HAP-1 (cell line): ENCODE measurements at places on chromosomes 7 and 10.
A peak's percentile ranks its signal among the peaks of the same experiment; 100 is the strongest.

DNA sequence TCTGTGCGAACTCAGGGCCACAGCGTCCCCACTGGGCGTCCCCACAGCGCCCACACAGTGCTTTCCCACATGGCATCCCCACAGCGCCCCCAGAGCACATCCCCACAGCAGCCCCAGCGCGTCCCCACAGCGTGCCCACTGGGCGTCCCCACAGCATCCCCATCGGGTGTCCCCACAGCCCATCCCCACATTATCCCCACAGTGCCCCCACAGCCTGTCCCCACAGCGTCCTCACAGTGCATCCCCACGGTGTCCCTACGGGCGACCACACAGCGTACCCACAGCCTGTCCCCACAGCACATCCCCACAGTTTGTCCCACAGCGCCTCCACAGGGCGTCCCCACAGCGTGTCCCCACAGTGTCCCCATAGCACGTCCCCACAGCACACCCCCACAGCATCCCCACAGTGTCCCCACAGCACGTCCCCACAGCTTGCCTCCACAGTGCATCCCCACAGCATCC, 131.6 kb downstream of the ACTR3B start:
- no peak for DNase-seq

DNA sequence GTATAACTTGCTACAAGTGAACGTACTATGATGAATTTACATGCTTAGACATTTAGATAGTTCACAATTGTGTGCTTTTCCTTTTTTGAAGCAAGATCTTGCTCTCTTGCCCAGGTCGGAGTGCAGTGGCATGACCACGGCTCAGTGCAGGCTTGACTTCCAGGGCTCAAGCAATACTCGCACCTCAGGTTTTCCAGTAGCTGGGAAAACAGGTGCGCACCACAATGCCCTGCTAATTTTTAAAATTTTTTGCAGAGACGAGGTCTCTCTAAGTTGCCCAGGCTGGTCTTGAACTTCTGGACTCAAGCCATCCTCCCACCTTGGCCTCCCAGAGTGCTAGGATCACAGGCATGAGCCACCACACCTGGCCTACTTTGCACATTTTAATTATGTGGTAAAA, 1.8 kb downstream of the GPR15LG start:
- DNase-seq = no peak

GRCh38 chr7:48089046-48090003, at the start of gene UPP1:
UPP1 (plus strand) TSS chr7:48089265; CDS start chr7:48094784, 5,519 bp downstream.
- DNase-seq = peak; percentile 88

GRCh38 chr7:43653891-43654504, 71.1 kb downstream of the STK17A start:
- no peak for DNase-seq

DNA sequence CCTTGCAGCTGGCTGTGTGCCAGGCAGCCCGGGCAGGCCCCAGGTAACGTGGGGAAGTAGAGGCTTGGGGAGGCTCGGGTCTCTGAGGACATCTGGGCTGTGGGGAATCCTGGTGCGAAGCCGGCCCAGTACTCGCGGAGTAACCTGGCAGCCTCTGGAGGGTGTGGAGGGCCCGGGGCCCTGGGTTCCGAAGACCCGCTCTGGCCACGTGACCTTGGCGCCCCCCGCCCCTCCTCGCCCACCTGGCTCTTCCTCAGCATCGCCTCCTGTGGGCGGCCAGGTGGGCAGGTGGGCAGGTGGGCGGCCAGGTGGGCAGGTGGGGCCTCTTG, 143.1 kb downstream of the WDR37 start:
- no peak for DNase-seq

- no peak for DNase-seq
Measured at GRCh38 chr7:157818701-157819454, 482.1 kb downstream of the DNAJB6 start.

- peak; percentile 57 for DNase-seq
Measured at GRCh38 chr10:14838582-14839304, 637 bp downstream of the HSPA14 start.

DNA sequence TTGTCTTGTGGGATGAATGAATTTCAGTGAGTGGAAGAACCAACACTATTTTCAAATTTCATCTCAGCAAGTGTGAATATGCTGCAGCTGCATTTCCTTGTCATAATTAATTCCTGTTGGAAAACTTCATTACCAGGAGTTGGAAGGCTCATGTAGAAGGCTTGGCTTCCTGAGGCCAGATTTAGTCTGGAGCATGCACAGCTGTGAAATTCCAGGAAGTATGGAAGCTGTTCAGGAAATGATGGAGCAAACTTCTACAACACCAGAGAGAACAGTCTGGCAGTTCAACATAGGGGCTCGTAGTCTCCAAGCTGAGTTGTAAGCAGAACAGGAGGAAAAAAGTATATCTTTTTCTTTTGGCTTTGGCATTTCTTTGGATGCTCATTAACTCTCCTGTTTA, 1439.9 kb upstream of the CELF2 start:
- DNase-seq = no peak

- no peak for DNase-seq
Measured at GRCh38 chr7:51043461-51043860, 260.8 kb upstream of the GRB10 start.

DNA sequence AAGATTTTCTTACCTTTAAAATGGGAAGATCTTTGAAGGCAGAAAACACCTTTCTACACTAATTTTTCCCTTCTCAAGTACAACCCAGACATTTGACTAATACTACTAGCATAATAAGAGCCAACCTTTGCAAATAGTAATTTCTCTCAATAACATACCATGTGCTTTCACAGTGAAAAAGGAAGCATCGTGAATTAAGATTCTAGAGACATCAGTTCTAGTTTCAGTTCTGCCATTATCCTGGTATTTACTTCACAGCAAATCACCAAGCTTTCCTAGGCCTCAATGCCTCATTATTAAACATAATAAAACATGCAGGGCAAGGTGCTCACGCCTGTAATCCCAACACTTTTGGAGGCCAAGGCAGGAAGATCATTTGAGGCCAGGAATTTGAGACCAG, 24.9 kb downstream of the GSAP start:
- DNase-seq = no peak

DNA sequence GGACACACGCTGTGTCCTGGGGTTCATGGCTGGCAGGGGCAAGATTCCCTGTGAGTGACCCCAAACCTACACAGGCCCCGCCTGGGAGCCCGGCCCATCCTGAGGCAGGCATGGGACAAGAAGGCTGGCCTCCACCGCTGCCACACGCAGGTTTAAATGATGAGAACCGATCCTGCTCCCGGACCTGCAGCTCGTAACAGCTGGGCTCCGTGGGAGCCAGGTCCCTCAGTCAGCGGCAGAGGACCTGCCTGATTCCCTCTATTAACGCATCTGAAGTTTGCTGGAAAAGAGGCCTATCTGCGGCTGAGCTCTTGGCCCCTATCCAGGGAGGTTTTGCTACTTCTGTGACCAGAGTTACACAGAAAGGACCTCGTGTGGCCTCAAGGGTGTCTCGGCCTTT, 112.3 kb downstream of the VIPR2 start:
- no peak for DNase-seq

DNA sequence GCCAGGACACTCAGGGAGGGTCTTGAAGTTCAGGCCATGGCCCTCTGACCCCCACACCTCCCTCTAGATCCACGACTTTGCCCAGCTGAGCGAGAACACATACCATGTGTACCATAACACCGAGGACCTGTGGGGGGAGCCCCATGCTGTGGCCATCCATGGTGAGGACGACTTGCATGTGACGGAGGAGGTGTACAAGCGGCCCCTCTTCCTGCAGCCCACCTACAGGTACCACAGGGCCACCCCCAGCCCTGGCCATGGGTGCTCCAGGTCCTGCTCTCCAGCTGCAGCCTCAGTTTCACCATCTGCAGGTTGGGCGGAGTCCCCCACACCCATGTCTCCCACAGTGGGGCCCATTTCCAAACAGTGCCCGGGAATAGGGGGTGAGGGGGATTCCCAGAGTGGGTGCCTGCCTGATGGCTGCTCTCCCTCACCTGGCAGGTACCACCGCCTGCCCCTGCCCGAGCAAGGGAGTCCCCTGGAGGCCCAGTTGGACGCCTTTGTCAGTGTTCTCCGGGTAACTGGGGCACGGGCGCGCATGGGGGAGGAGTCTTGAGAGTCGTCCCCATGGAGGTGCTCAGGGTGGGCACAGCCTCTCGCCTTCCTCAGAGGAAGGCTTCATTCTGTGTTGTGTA, 54.1 kb downstream of the PALD1 start:
- DNase-seq = no peak

- DNase-seq = no peak
Measured at GRCh38 chr10:14916600-14916999, 37.3 kb downstream of the DCLRE1C start.

DNA sequence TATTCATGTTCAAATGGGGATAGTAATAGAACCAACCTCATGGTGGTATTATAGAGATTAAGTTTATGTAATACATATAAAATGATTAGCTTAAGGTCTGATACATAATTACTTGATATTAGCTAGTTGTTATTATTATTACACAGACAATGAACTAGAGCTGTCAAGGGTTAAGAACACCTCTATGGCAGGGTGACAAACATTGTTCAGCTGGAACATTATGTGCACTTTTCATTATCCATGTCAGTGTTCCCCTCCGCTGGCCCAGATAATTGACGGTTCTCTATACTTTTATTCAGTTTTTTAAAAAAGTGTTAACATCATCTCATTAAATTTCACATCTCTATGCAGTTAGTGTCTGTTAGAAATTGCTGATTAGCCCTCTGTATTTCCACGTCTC, 142.1 kb downstream of the CDK14 start:
- DNase-seq = no peak

DNA sequence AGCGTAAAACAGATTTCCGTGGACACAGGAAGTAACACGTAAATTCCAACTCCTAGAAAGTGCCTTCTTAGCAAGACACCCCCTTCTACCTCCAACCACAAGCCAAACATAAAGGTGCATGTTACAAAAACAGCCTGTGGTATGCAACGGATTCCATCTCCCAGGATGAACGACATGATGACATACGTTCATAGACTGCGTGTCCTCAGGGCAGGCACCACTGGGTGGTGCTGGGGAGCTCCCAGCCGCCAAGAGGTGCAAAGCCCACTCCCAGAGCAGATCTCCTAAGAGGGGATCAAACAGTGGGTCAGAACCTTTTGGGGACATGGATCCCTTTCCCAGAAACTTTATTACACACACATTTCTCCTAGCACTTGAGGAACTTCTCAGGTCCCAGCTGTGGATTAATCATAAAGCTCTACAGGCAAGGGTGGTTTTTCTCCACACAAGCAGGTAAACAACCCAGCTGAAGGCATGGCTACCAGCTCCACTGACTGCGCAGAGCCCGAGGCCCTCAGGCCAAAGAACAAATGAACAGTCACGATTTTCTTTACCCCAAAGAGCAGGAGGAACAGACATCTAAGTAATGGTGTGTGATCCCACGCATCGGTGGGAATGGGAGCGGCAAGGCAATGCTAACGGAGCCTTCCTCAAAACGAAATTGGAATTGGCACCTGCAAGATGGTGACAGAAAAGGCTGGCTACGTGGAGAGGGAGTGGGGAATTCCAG, 13.8 kb downstream of the PSAP start:
- DNase-seq = peak; percentile 59

DNA sequence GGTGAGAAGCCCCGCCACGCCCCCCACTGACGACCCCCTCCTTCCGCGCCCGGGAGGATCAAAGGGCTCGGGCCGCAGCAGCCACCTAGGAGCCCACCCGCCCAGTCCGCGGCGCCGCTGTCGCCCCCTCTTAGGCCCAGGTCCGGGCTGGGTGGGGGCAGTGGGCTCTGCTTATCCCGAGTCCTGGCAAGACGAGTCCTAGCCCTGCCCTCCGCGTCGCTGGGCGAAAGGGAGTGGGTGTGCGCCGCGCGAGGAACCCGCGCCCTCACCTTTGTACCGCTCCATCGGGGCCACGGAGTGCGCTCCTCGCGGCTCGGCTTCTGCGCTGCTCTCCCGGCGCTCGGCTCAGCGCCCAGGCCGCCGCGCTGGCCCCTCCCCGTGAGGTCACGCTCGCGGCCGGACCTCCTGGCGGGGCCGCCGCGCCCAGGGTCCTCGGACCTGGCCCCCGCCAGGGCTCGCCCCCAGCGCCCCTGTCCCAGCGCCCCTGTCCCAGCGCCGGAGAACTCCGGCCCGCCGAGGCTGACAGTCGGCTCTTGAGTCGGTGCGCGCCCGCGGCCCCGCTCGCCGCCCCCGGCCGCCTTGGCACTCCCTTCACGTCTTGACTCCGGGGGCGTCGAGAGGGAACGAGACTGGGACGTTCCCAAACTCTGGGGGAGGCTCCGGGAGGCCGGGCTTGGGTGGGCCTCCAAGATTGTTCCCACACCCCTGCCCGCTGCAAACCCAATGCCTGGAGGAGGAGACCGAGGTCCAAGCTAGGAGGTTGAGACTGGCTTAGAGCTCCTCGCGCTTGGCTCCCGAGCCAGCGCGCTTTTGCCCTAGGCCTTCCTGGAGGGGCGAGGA, at the start of gene AFAP1L2:
TSS of gene AFAP1L2 (minus strand) at position 332 of the 840 bp plus-strand sequence. CDS start at position 285, 47 bp downstream.
- DNase-seq = no peak

GRCh38 chr7:93515144-93515543, 59.4 kb downstream of the CALCR start:
- DNase-seq = no peak

DNA sequence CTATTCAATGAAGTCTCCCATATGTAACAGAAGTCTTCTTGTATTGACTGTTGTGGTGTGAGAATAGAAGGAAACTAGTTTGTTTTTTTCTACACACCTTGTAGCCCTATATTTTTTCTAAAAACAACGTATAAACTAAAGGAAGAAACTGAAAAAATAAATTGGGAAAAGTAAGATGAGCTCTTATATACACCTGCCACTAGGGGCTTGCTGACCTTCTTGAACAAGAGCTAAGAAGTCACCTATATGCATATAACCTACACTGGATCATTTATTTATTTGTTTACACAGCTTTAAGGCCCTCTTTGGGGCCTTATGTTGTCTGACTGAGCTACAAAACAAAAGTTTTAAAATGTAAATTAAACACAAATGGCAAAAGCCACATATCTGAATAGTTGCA, 383.0 kb downstream of the HPSE2 start:
- no peak for DNase-seq

DNA sequence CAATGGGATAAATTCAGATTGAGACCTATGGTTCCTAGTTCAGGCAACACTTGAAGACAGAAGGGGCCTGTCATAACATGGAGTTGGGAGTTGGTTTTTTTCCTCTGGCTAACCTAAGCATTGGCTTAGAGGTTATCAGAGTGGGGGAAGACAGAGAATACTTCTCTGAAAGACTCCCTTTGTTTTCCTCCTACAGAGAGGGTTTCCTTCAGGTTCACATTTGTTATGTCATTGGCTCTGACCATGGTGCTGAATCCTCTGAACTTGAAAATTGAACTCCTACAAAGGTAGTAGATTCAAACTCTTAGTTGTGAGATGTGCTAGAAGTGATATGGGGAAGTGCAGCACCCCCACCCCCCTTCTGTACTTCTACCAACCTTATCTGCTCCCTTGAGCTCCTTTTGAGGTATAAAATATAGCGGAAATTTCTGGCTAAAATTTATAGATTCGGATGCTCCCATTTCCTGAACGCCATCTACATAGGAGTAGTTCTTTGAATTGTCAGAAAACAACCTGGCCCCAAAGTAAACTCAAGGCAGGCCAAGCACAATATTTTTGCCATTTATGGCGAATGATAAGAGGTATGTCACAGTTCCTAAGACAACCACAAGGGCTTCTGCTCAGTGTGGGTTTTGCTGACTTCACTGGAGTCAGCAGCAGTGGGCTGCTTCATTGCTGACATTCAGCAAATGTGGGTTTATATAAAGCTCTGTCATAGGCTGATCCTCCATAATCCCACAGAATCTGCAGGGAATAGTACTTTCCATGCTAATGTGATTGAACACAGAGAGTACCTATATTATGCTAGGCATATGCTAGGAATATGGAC, 131.6 kb upstream of the KLF14 start:
- DNase-seq = peak; percentile 38
